Amygdala (tissue), 56 donors: ENCODE measurements at places on chromosomes 11 and 22.

- no peak for DNase-seq
Measured at GRCh38 chr11:1151366-1152315, 6.1 kb upstream of the MUC5AC start.

GRCh38 chr11:80388130-80388529 lies 947.3 kb upstream of the TENM4 start:
- DNase-seq = no peak

DNA sequence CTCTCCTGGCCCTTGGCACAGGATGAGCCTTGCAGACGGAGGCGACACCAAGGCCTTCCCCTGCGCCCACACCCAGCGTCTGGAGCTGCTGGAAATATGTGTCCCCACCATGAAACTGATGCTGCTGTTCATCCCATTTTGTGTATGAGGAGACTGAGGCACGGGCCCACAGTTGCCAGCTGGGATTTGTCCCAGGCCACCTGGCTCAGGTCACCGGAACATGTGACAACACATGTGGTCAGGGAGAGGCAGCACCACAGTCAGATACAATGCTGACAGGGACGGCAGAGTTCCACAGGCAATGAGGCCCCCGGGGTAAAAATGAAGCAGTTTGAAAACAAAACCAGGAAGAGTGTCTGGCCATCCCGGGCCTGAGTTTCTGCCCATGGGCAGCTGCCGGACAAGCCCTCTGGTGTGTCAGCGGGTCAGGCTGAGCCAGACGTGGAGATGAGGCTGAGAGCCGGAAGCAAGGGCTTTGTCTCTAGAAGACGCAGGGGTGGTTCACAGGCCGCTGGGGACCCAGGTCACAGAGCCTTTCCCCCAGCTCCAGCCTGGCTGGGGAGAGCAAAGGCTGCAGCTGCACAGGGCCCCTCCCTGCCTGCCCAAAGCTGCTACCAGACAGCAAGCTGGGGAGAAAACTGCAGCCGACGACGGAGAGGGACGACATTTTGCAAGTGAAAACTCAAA lies 80.7 kb downstream of the CDKN1C start:
- DNase-seq = no peak

DNA sequence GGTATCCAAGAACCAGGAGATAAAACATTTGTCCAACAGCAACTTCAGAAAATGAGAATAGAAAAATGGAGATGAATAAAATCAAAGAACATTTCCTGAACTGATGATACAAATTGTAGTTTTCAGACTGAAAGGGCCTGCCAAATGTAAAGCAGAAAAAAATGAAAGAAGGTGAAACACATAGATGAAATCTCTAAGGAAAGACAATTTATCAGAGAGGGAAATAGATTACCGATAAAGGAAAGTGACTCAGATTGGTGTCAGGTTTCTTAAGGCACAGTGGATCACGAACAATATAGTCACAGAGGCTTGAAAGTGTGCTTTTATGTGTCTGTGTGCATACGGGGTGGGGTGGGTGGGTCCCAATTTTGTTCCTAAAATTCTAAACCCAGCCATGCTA lies 4.1 kb upstream of the STT3A start:
- no peak for DNase-seq
